ENCODE measurements at places on chromosomes 2 and 18.

- no peak for DNase-seq
These were observed 21.8 kb downstream of the TNFAIP6 start for GRCh38 chr2:151379169-151379568.

GRCh38 chr2:160533482-160533881, 39.9 kb upstream of the RBMS1 start:
- DNase-seq = no peak

DNA sequence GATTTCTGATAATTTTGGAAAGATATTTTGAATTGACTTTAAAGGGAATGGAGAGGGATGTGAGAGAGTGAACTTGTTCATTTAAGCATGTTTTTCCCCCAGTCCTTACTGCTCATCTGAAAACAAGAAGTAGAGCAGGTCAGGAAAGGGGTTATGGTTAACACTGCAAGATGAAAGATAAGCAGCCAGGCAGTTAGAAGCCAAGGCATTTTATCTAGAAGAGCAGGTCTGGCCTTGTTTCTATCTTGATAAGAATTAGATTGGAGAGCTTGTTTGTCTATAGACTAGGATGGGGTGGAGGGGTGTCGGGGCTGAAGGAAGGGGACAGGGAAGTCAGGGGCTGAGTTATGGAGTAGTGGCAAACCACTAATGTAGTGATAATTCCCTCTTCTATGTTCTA, 171.6 kb downstream of the IKZF2 start:
- no peak for DNase-seq

- DNase-seq = no peak
These were observed 155.5 kb downstream of the MTX2 start for GRCh38 chr2:176424746-176425145.

- DNase-seq = no peak
These were observed 24.8 kb downstream of the SH3BP4 start for GRCh38 chr2:234976479-234977227.

DNA sequence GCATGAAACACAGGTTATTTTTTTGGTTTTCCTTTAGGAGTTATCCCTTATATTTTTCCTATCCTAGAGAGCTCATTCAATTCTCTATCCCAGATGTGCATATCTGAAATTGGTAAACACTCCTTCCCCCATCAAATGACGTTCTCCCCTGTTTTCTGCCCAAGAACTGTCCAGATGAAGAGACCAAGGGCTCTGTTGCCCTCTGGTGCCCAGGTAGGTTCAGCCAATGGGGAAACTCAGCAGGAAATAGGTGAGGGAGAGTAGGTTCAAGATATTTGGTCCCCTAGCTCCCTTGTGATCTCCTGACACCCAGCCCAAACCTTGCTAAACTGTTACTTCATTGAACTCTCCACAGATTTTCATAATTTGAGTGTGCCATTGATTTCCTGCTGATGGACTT, 14.1 kb upstream of the INO80C start:
- DNase-seq = no peak

DNA sequence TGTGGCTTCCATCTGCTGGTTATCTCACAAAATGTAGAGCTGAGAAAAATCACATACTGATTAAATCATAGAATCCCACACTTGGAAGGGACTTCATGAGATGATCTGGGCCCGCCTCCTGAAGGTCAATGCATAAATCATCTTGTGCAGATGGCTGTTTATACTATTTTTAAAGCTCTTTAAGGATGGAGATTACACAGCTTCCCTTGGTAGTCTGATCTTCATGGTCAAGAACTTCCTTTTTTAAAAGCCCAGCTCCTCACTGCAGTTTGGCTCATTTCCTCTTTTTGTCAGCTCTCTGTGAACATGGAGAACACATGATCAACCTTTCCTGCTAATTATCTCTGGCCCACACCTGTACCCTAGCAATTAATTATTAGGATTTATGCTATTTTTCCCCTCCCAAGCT, 25.9 kb downstream of the GCG start:
- no peak for DNase-seq
